Muscle of back (tissue), 13 donors: ENCODE measurements at places on chromosomes 16 and 17. TPM values are rescaled to one million over a fixed set of nuclear protein-coding genes. Genes with fewer than 3 reads are reported as not detected.

DNA sequence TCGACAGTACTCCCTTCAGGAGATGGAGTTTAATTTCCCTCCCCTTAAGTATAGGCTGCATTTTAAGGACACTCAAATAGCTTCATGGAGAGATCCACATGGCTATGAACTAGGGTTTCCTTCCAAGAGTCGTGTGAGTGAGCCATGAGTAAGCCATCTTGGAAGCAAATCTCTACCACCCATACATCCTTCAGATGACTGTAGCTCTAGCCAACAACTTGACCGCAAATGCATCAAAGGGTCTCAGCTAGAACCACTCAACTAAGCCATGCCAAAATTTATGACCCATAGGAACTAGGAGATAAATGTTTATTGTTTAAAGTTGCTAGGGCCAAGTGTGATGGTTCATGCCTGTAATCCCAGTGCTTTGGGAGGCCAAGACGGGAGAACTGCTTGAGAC, 43.4 kb downstream of the METTL16 start:
- DNase-seq, result no peak

DNA sequence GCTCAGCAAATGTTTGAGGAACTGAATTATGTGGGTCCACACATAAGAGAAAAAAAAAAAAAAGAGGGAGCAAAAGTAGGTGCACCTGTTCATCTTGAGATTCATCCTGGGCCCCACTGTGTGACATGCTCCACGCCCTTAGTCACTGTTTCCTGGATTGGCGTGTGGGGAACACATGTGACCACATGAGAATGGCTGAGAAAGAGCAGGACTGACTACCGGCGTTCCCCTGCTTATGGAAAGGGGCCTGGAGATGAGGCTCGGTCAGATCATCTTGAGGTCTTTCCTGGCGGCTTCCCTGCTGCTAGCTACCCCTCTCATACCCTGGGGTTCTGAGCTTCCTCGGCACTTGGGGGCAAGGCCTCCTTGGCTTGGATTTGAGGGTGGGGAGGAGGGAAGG, 3.9 kb downstream of the DEXI start:
- no peak for DNase-seq

- no peak for DNase-seq
Observed at GRCh38 chr17:18008496-18009268, 30.3 kb downstream of the ATPAF2 start.

DNA sequence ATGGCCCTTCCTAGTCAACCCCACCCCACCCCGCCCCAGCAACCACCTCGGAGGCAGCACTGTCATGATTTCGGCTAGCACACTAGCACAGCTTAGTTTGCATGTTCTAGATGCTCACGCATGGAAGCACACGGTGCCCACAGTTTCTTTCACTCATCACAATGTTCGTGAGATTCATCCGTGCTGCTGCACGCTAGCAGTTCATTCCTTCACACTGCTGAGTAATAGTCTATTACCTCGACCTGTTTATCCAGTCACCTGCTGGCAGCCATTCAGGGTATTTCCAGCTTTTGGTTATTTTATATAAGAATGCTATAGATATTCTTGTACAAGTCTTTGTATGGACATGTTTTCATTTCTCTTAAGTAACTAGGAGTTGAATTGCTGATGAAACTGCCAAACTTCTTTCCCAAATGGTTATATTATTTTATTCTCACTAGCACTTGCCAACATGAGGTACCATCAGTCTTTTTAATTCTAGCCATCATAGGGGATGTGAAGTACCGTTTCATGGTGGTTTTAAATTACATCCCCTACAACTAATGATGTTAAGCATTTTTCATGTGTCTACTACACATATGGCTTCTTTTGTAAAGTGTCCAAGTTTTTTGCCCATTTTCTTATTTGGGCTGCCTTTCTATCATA, 75.7 kb downstream of the CYTH1 start:
- no peak for DNase-seq

DNA sequence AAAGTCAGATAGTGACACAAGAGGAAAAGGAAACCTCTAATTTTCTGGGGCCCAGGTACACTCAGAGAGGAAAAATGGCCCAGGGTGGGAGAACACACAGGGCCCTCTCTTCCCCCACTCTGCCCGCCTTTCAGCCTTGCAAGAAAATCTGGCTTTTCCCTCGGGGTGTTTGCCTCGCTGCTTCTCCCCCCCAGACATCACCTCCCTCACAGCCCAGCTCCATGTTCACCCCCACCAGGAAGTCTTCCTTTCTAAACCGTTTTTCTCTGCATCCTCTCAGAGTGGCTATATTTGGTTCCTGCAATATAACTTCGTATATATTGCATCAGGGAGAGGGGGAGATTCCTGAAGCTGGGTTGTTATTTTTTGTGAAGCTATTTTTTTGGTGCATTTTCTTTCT, 27.3 kb downstream of the RPRML start:
- DNase-seq, result no peak

GRCh38 chr17:77489239-77489892, 348.6 kb downstream of the SEC14L1 start:
- no peak for DNase-seq

GRCh38 chr16:83113317-83113716, 486.5 kb downstream of the CDH13 start:
- DNase-seq, result no peak

- no peak for DNase-seq
Observed at GRCh38 chr16:84310642-84311041, 16.0 kb downstream of the WFDC1 start.

- DNase-seq, result no peak
Observed at GRCh38 chr17:44623070-44623725, 33.1 kb upstream of the MEIOC start.

The AOC2 gene
- polyA plus RNA-seq, result 0.74 TPM

The TRAPPC2L gene
- polyA plus RNA-seq, result 61.5 TPM

The TUFM gene
- polyA plus RNA-seq, result 118 TPM

The SYNRG gene
- 32.8 TPM for polyA plus RNA-seq

The ODAD4 gene
- 0.69 TPM for polyA plus RNA-seq

The P4HB gene
- 447 TPM for polyA plus RNA-seq

The KRT40 gene
- polyA plus RNA-seq, result 12.0 TPM
